ENCODE measurements at places on chromosomes 12 and 14.

GRCh38 chr14:34554540-34555250 lies 15.2 kb upstream of the EAPP start:
- DNase-seq = no peak

DNA sequence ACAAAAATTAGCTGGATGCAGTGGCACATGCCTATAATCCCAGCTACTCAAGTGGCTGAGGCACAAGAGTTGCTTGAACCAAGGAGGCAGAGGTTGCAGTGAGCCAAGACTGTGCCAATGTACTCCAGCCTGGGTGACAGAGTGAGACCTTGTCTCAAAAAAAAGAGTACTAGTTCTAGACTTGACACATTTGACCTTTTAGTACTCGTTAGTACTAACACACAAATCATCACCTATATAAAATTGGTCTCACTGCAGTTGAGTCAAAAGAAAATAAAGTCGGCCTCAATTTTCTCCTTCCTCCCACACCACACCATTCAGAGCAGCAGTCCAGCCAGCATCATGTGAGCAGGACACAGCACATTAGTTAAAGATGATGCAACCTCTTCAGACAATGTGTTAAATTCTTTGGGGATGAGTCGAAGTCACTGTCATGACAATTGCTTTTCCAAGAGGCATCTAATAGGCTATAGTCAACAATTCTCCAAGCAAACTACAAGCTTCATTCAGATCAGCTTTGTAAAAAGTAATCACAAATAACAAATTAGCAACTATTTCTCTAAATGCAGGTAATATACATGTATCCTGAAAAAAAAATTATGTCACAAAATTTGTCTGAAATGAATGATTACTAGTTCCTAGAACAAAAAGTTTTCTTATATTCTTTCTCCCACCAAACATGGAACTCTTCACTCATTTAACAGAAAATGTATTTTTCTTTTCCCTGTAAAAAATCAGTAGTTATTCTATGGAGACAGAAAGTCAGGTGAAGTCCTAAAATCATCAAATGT lies 55.6 kb downstream of the CLIP1 start:
- peak; percentile 46 for DNase-seq

DNA sequence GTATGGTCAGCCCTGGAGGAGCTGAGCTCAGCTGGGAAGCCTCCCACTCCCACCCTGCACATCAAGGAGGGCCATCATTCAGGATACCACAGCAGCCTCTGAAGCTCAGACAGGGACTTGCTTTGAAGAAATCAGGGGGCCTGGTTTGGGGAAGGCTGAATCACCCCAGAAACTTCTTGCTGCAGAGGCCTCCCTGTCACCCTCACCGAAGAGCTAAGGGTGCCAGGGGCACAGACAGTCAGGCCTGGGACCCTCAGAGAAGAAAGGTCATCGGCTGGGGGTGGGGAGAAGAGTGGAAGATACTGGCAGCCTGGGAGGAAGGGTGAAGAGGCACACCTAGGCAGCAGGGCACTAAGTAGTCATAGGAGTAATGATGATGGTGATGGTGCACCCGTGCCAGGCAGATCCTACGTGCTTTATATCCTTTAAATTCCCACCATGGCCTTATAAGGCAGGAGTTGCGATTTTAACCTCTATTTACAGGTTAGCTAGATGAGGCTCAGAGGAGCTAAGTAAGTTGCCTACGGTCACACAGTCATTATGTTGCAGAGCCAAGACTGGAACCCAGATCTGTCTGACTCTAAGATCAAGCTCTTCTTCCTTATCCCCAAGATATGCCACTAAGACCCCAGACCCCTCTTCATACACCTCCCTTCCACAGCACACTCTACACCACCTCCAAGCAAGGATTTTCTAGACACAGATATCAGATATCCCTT lies 28.5 kb upstream of the PNMA1 start:
- peak; percentile 1 for DNase-seq

DNA sequence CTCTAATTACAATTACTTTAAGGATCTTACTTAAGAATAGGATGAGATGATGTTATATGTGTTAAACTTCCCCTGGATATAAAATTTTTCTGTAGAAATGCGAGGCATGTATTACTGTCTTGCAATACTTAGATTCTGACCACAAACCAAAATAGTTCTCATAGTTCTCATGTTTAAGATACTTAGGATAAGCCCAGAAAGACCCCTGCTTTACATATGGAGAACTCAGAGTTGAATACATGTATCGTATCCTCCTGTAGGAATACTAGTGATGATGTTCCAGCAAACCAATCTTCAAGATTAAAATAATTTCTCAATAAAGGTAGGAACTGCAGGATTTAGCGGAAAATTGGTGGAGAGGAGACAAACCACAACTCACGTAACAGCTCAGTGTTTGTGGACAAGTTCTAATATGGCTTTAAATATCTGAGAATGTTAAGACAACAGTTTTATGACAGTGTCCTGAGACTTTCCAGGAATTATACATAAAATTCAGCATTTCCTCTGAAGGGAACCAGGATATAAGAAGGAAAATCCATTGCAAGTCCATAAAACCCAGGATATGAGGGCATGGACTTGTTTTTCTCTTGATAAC lies 114.7 kb upstream of the CRY1 start:
- no peak for DNase-seq

DNA sequence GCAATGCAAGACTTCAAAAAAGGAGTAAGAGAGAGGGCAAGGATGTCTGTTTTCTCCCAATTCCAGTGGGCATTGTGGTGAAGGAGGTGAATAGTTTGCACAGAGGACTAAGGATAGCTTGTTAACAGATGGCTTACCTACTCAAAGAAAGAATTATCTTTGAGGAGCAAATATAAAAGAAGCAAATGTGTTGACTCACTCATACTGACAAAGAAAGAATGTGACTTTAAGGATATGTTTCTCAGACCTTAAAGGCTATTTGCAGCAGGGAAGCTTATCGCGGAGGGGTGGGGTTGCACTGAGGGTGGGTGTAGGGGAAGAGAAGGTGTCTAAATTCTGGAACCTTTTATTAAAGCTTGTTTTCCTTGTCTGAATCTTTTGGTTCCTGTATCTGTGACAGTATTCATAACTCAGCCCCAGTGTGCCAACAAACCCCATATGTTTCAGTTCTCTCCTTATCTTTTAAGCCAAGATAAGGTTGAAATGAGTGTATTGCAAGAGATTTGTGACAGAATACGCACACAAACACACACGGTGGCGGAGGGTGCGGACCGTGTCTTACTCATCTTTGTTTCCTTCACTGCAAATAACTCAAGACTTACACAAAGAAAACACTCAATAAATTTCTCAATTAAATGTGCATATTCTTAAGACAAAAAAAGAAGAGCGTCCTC lies 146.4 kb upstream of the ARID2 start:
- DNase-seq = peak; percentile 62

GRCh38 chr12:5478081-5478706 lies 46.3 kb downstream of the NTF3 start:
- no peak for DNase-seq

GRCh38 chr12:85448031-85448430 lies 168.0 kb downstream of the ALX1 start:
- no peak for DNase-seq

DNA sequence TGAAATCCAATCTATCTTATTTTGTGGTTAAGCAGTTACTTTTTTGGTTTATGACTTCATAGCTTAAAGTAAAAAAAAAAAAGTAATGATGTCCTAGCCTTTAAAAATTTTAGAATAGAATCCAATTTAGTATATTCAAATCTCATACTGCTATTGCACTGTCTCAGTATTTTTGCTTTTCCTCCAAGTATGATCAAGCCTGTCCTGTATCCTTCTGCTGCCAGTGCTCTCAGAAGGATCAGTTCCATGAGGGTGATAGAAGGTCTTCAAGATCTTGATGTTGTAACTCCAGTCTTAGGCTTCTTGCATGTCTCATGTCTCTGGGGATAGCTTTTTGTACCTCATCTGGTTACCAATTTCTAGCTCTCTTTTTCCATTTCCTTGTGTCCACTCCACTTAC lies 324.2 kb upstream of the FAR2 start:
- DNase-seq = no peak

GRCh38 chr14:45150386-45150890 lies 14.7 kb downstream of the FANCM start:
- no peak for DNase-seq

- DNase-seq = no peak
These were observed 5.9 kb downstream of the ARL6IP4 start for GRCh38 chr12:122986258-122986871.

DNA sequence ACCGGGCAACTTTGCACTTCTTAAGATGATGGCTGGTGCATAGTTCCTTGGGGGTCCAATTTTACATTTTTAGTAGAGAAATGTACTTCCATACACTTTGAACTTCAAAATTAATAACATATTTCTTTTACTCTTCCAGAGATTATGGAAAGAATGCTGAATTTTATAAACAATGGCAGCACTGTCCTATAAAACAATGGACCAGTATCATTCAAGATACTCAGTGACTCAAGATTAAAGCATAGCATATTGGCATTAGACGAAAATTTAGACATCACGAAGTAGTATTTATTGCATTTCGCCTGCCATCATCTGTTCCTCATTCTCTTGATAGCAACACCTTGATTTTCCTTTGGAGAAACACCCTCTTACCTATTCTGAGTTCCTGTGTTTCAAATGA lies 118.3 kb upstream of the ATF7IP start:
- DNase-seq = no peak

GRCh38 chr12:71157601-71158233 lies at the start of gene TSPAN8:
Gene TSPAN8 (minus strand): TSS chr12:71157999. CDS start chr12:71157678, 321 bp downstream.
- DNase-seq = peak; percentile 91

GRCh38 chr12:121717041-121717699 lies 4.6 kb downstream of the TMEM120B start:
- DNase-seq = no peak

DNA sequence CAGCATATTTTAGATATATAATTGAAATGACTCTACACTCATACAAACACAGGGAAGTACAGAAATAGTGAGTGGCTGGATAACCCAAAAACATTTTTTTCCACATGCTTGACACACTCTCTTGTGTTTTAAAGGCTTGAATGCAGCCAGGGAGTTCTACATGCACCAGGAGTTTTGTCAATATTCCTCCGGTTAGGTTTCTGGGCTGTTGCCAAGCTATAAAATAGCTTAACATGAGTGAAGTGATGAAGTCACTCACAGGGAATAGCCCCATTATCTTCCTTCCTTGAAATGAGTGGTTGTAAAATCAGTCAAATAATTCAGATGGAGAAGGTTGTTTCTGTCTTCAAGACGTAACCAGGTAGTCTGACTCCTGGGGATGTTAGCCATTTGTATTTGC lies 582.7 kb downstream of the SLC6A15 start:
- DNase-seq = no peak

DNA sequence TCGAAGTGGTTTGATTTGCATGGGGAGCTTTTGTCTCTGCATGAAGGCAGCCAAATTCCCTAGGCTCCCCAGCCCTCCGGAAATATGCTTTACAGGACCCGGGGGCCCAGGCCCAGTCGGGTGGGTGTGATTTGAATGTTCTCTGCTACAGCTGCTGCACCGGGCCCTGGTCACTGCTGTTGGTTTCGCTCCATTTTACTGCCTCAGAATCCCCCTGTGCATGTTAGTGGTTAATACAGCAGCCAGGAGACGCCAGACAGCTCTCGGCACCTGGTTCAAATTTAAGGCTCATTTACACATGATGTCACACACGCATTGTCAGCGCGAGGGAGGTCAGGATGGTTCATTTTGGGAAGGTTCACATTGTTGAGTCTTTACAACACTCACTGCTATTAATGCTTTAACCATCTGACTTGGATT lies 99.6 kb downstream of the SLC38A6 start:
- DNase-seq = no peak

GRCh38 chr12:92574051-92574783 lies 128.6 kb upstream of the PLEKHG7 start:
- DNase-seq = peak; percentile 26

DNA sequence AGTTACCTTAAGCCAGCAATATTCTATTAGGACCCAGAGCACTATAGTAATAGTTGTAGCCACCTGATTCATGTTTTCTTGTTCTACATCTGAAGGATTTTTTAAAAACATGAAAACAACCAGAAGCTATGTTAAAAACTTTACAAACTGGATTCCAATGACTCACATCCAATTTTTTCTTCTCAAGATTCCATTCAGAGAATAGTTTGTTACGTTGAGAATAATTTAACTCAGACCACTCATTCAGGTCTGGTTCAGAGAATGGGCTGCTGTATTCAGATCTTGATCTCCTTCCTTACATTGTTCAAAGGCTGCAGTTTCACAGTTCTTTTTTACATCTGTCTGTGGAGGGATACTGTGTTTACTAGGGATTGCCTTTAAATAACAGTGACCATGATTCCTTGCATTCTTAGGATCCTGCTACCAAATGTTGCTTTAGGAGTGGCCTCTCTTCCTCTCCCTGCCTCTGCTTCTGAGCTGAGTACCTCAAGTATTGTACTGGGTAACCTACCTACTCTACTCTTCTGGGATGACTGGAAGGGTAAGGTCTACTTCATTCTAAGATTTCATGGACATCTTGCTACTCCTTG lies 448.0 kb upstream of the FBXO33 start:
- DNase-seq = no peak
